ENCODE measurements at places on chromosomes 1 and 21. TPM values are rescaled to one million over a fixed set of nuclear protein-coding genes. Genes with fewer than 3 reads are reported as not detected.

DNA sequence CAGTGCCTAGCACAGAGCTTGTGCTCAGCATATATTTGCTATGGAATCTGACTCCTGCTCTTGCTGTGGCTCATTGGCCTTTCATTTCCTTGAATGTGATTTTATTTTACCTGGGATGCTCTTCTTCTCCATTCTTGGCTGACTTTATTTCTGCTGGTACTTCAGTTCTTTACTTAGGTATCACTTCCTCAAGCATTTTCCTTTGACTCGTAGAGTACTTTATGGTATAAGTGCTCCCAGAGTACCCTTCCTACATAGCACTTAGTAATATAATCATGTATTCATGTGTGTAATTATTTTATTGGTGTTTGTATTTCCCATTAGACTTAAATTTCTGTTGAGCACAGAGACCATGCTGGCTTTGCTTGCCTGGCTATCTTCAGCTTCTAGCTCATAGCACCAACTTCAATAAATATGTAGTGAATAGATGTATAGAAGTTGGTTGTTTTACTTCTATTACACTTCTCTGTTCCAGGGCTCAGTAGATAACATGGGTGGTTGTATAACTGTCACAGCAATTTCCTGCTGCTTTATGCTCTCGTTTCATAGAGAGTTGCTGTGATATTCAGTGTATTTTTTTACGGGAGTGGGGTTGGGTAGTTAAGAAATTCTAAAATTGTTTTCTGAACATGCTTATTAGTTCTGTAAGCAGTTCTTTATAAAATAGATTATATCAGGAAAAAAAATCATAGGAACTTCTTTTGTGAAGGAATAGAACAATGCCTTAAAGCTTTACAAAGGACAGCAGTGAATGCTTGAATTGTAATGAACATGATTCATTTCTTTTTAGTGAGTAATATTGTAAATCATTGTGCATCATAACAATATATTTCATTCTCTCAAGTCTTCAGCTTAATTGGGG, 112.2 kb downstream of the NEK7 start:
- no peak for DNase-seq

DNA sequence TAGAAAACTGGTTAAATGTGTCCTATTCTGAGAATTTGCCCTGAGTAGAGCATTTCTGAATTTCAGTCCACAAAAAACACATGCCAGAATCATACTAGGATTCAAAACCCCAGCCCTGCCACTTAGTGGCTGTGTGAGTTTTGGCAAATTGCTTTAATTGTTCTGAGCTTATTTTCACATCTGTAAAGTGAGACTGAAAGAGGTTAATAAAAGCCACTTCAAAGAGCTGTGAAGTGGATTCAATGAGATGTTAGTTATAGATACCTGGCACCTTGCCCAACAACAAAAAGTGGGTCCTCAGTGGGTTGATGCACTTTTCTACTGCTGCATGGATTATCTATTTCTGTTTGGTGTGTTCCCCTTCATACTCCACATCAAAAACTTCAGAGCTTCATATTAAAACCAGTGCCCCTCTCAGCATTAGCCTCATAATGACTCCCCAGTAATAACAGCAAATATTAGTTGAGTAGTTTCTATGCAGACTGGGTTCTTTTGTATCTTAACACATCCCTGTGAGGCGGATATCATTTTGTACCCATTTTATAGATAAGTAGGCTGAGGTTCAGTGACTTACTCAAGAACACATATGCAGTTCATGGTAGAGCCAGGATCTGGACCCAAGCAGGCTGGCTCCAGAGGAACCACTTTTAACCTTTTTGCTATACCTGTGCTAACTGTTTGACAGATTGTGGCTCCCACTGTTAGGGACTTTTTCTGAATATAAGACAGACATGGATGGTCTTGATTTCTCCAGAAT, 14.2 kb upstream of the ADORA3 start:
- DNase-seq, result no peak

DNA sequence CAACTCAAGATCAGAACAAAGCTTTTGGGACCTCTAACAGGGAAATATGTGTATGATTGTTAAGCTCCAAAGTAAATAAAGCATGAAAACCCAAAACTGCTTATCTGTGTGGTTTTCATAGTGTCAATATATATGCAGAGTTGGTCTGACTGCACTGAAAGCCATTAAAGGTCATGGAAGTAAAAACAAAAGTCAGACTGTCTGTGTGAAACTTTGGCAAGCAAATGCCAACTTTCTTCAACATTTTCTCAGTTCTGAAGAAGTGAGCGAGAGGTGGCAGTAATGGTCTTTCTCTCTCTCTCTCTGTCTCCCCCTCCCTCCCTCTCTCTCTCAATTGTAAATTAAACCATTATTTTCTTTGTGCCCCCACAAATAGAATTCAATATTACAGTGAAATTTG, 100.1 kb upstream of the S1PR1 start:
- DNase-seq, result no peak

GRCh38 chr1:15073799-15074308, 79.7 kb upstream of the TMEM51 start:
- DNase-seq, result no peak

DNA sequence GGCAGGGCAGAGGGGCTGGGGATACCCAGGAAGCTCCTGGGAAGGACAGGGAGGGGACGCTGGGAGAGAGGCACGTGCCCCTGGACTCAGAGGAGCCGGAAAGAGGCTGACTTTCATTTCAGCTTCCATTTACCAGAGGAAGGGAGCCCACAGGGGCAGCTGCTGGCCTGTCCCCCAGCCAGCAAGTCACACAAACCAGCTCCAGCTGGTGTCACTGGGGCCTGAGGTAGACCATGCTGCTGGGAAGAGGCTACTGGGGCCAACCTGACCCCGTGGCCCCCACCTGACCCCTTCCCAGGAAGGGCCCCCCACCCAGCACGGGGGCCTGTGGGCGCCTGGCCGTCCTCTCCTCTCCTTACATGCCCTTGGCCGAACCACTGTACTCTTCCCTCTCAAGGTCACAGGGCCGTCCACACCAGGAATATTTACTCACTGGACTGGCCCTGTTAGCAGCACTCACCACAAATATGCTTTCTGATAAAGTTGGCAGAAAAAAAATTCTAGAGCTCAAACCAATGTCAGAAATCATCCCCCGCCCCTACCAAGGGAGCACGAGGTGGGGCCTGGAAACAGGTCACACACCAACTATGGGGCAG, 110.5 kb downstream of the CASZ1 start:
- peak; percentile 5 for DNase-seq

GRCh38 chr1:56911098-56911938, 54.5 kb downstream of the C8B start:
- peak; percentile 73 for DNase-seq

DNA sequence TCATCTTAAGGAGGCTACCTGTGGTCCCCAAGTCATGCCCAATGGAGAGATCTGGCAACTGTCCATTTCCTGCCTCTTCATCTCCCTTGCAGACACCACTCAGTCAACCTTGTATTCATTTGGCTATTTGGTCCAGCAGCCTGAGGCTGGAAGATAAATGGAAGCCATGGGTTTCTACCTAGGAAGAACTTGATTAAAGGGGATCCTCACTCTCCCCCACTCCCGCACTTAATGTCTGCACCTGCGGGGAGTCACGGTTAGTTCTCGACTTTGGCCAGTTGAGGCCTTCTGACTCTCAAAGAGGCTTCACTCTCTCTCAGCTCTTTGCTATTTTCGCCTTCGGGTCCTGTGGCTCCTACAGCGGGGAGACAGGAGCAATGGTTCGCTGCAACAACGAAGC, 8.4 kb upstream of the ATXN7L2 start:
- DNase-seq, result no peak

GRCh38 chr1:17658837-17659236, 96.3 kb upstream of the ACTL8 start:
- DNase-seq, result no peak

DNA sequence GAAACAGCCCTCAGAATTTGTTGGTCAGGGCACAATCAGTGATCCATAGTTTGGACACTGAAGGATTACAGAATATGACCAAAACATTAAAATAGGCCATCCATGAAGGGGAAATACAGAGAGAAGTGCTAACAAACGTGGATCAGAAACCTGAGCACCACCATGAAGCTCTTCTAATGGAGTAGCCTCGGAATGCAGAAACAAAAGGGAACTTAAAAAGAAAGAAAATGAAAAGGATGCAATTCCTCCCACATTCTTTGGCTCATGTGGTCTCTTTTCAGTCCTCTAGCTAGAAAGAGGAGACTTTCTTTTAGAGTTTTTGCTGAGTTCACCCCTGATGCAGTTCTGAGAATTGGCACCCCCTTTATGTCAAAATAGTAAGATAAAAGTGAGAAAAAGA, 989.8 kb upstream of the B3GALT2 start:
- no peak for DNase-seq

DNA sequence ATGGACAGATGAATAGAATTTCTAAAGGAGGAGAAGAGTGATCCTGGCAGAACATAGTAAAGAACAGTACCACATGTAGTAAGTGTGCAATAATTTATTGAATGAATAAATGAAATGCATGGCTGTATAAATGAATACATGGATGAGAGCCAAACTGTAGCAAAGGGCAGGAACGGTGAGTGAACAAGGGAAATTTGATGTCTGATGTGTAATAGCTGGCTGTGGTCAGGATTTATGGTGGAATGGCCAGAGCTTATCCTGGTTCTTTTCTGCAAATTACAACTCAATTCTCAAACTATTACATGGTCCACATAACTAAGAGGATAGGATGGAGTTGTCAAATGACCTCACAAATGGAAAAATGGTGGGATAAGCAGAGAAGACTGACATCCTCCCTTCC, 43.2 kb upstream of the ARHGAP29 start:
- DNase-seq, result no peak

DNA sequence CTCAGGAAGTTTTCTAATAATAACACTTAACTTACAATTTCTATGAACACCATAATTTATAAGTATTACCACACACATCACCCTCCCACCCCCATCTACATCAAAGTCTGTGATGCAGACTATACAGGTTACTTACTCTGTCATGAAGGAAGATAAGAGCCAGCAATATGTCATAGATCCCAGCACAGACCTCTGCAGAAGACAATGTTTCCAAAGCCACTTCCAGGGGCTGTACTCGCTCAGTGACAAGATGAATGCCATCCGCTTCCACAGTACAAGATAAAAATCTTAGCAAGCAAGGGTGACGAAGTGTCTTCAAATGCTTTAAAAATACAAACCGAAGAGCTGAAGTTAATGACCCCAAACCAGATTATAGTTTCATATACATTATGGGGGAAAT, 15.2 kb downstream of the SCYL3 start:
- DNase-seq, result no peak

DNA sequence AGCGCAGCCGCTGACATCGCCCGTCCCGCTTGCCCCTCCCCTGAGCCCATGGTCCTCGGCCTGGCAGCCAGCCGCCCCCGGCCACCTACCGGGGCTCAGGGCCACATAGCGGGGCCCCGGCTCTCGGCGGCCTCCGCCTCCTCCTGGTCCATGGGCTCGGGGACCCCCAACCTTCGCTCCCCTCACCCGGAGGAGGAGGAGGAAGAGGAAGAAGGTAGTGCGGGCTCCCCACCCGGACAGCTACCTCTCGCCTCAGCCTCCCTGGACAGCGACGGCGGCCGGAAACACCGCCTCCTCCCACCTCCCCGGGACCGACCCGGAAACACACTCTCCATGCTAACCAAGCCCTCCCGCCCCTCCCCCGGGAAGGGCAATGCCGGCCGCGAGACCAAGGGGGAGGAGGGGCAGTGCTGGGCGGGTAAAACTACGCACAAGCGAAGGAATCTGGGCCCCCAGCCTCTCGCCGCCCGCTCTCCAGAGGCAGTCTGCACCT, at the start of gene KIAA0319L:
TSS of gene KIAA0319L (minus strand) at position 286 of the 493 bp plus-strand sequence. CDS start 2,912 bp downstream, outside the sequence.
- DNase-seq, result peak; percentile 72

GRCh38 chr1:23590058-23590783, 30.9 kb upstream of the ID3 start:
- no peak for DNase-seq

DNA sequence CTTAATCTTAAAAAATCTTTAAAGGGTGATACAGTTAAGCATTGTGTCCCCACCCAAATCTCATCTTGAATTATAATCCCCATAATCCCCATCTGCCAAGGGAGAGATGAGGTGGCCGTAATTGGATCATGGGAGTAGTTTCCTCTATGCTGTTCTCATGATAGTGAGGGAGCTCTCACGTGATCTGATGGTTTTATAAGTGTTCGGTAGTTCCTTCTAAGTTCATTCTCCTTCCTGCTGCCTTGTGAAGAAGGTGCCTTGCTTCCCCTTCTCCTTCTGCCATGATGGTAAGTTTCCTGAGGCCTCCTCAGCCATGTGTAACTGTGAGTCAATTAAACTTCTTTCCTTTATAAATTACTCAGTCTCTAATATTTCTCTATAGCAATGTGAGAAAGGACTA, 10.7 kb downstream of the DHRS3 start:
- no peak for DNase-seq

DNA sequence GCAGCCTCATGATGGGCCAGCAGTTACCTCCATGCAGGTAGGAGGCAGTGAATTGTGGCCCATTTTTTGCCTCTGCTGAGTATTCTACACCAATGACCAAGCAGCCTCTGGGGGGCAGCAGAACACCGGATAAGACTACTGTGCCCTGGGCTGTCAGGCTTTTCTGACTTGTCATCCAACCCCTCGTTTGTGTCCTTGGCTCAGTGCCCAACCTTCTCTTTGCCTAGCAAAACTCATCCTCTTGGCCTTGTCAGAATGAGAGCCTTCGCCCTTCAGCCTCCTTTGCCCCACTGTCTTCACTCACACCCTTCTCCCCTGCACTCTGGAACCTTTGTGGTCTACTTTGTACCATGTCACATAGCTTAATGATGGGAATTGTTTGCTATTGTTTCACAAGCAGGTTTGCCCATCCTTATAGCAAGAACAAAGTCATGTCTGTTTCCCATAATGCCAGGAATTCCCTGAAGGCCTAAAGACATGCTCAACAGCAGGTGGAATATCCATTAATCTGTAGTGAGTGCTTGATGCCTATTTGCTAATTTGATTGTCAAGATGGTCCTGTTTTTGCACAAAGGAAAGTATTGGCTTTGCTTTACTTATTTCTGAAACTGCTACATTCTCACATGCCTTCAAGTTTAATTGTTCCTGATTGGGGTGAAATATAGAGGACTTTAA, 255.9 kb downstream of the HHAT start:
- peak; percentile 77 for DNase-seq

GRCh38 chr21:45870421-45870820, 111.1 kb upstream of the COL6A1 start:
- no peak for DNase-seq

GRCh38 chr1:243628476-243628907, 221.6 kb downstream of the AKT3 start:
- no peak for DNase-seq

GRCh38 chr1:113592230-113592629, 167.1 kb downstream of the PHTF1 start:
- no peak for DNase-seq

The DPH2 gene
- 22.7 TPM for total RNA-seq

The PYHIN1 gene
- total RNA-seq, result not detected

The C1QC gene
- total RNA-seq, result not detected

The CXADR gene
- total RNA-seq, result 0.09 TPM

The PRAMEF7 gene
- not detected for total RNA-seq

Measured in HFFc6 (cell line).